ENCODE measurements at places on chromosomes 16 and 17.
A peak's percentile ranks its signal among the peaks of the same experiment; 100 is the strongest.

GRCh38 chr16:10616756-10617640 lies 36.6 kb upstream of the EMP2 start:
- no peaks in the 10 kb centered on the region for H3K27me3 ChIP-seq
- no peaks in the 10 kb centered on the region for H3K36me3 ChIP-seq

DNA sequence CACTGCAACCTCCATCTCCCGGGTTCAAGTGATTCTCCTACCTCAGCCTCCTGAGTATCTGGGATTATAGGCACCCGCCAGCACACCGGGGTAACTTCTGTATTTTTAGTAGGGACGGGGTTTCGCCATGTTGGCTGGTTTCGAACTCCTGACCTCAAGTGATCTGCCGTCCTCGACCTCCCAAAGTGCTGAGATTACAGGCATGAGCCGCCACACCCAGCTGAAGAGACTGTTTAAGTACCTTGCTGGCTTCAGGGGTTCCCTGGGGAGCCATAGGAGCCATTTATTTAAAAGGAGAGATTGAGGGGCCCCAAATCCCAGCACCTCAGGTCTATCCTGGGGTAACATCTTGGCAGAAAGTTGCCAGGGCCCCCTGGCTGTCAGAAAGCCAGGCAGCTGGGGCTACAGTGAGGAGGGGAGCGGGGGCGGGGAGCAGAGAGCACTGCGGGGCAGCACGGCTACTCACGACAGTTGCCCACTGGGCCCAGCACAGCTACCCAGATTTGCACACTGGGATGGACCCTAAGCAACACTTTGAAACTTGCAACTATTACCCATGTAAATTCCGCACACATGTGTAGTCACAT lies 1.6 kb downstream of the SNAI3 start:
- peaks cover 2% of the 10 kb centered on the region for H3K4me1 ChIP-seq
- H3K27ac ChIP-seq: no peak overlapping the region
- no peak overlapping the region for H3K4me3 ChIP-seq
- DNase-seq: no peak

GRCh38 chr16:72989579-72990551 lies 58.1 kb downstream of the ZFHX3 start:
- no peak overlapping the region for H3K27ac ChIP-seq
- H3K27me3 ChIP-seq: no peaks in the 10 kb centered on the region
- DNase-seq: no peak
- H3K4me1 ChIP-seq: peaks cover 1% of the 10 kb centered on the region
- H3K4me3 ChIP-seq: no peak overlapping the region
- no peaks in the 10 kb centered on the region for H3K36me3 ChIP-seq

GRCh38 chr17:33686171-33686570 lies 393.1 kb upstream of the ASIC2 start:
- H3K4me3 ChIP-seq: no peak overlapping the region
- no peak overlapping the region for H3K27ac ChIP-seq
- peak; percentile 18 for DNase-seq
- H3K36me3 ChIP-seq: no peaks in the 10 kb centered on the region
- no peaks in the 10 kb centered on the region for H3K27me3 ChIP-seq

Data from iPS DF 6.9 (cell line).